ENCODE measurements at places on chromosomes 12 and 14.

DNA sequence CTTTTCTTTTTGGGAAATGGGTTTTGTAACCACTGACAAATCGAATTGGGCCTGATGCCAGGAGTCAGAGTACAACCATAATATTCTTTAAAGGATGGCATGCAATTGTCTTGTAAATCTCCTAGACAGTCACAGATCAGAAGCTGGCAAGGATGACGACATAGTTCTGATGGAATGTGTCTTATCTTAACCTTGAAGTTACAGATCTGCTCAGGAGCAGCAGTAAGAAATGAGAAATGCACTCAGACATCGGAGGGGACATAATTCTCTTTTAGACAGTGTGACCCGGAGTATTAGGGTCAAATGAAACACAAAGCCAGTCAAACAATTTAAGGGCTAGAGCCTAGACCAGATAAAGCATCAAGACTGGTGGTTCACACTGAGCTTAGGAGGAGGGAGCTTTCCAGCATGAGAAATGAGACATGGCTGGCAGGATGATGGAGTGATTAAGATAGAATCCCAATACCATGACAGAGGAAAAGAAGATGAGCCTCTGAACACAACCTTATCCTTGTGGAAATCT is 17.5 kb downstream of the CBX5 start:
- no peak for DNase-seq

DNA sequence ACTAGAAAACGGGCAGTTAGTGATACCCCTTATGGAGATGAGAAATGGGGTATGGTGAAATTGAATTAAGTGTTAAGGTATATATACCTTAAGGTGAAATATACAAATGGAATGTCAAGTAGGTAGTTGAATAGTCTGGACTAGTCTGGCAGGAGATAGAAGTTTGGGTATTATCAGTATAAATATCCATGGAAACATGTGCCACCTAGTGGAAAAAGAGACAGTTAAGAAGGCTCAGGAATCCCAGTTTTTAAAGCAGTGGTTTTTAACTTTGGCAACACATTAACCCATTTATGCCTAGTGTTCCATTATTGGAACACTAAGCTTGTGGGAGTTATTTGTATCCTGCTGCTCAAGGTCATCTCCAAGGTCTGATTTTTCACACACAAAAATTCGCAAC is 38.6 kb upstream of the TPH2 start:
- no peak for DNase-seq

GRCh38 chr14:90681929-90682328 is 134.3 kb downstream of the TTC7B start:
- DNase-seq, result no peak

GRCh38 chr14:77039285-77040058 is 11.0 kb upstream of the IRF2BPL start:
- no peak for DNase-seq

- DNase-seq, result no peak
These were observed 11.7 kb downstream of the TPCN1 start for GRCh38 chr12:113232840-113233585.

All from AG04449 (cell line).